Kidney (tissue), 22 donors: ENCODE measurements at places on chromosomes 11 and 22.

- DNase-seq = no peak
Measured at GRCh38 chr11:58609723-58610122, 12.7 kb upstream of the CNTF start.

DNA sequence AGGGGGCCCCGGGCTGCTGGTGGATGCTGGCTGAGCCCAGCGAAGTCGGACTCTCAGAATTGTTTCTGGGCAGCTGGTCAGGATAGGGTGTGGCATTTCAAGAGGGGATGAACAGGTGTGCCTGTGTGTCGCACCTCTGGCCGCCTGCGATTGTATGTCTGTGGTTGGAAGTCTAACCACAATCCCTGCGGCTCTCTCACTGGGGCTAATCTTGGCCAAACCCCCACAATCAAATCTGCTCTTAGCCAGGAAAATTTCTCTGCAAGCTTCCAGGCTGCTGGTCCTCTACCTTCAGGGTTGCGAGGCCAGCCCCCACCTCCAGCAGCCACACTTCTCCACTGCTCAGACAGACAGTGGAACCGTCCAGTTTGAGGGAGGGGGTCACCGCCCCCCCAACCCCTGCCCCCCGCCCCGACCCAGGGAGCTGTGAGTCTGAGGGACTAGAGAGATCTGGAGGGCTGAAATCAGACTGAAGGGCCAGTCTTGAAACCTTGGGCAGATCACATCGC, 953 bp downstream of the ATG16L2 start:
- no peak for DNase-seq

- DNase-seq = no peak
Measured at GRCh38 chr11:80365980-80366379, 925.1 kb upstream of the TENM4 start.

DNA sequence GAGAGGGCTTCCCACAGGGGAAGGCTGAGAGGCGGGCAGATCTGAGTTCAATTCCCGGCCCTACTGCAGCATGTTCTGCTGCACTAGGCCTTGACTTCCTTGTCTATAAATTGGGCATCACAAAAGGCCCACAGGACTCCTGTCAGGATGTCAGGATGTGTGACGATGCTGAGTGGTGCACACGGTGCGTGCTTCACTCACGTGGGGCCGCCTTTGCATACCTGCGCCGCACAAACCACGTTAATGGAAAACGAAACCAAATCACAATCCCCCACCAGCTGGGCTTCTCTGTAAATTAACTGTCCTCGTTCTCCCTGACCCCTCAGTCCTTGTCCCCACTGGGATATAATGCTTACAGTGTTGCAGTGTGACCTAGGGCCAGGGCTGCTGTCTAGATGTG, 32.3 kb upstream of the TSPAN18 start:
- no peak for DNase-seq

- no peak for DNase-seq
Measured at GRCh38 chr11:119363081-119363850, 16.8 kb upstream of the MFRP start.

GRCh38 chr22:37088108-37088605, 21.4 kb downstream of the TMPRSS6 start:
- DNase-seq = no peak
